ENCODE measurements at places on chromosomes 1 and 21.
A peak's percentile ranks its signal among the peaks of the same experiment; 100 is the strongest.

- DNase-seq: no peak
Measured at GRCh38 chr1:53511933-53512806, 53.0 kb downstream of the DMRTB1 start.

DNA sequence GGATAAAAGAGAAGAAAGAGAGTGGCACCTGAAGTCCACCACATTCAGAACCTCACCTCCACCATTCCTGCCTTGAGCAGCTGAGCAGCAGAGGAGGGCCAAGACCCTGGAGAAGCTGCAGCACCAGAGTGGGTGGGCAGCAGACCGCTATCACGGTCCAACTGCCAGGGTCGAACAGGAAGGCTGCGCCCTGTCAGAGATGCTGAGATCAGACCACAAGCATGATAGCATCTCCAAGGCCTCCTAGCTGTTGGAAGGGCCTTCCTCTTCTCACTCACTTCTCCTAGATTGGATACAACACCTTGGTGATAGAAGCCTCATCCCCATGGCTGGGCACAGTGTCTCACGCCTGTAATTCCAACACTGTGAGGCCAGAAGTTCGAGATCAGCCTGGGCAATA lies 12.1 kb upstream of the SLC45A3 start:
- DNase-seq: no peak

DNA sequence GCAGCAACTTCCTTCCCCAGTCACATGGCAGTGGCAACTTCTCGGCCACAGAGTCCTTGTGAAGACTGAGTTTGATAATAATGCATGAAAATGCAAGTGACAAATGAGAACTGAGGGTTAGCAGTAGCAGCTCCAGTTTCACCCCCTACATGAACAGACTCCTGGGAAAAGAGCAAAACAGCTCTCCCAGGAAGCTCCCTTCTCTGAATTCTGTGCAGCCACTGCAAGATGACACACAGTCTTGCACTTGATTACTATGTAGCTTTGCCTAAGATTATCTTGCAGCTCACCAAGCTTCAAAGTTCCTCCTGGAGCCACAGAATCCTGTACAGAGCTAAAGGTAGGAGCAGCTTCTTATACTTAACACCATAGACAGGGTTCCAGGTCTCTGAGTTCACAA lies 4.7 kb downstream of the PGBD5 start:
- DNase-seq: no peak

- peak; percentile 53 for DNase-seq
Measured at GRCh38 chr1:166730299-166730888, 108.9 kb upstream of the POGK start.

GRCh38 chr1:1910033-1910465 lies 5.0 kb upstream of the CALML6 start:
- no peak for DNase-seq

DNA sequence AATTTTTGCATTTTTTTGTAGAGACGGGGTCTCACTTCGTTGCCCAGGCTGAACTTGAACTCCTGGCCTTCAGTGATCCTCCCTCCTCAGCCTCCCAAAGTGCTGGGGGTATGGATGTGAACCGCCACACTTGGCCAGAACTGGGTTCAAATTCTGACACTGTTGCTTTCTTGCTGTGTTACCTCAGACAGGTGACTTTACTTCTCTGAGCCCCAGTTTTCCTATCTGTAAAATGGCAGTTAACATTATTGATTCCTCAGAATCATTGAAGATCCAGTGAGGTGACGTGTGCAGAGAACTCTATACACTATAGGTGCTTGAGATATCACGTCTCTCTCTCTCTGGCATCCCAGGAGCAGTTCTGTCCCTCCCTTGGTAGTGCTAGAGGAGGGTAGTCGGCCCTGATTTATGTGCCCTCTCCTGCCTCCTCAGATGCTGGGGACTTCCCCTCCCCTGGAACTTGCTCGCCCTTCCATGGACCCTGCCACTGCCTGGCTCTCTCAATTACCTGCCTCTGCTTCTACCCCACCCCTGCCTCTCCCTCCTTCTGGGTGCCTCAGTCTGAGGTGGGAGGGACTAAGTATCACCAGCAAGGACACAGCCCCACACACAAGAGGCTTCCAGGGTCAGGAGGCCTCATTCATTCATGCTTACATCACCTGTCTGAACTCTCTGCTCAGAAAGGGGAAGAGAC lies 2.8 kb upstream of the HPCA start:
- DNase-seq: no peak

GRCh38 chr1:210598135-210598652 lies 269.5 kb downstream of the HHAT start:
- DNase-seq: no peak

DNA sequence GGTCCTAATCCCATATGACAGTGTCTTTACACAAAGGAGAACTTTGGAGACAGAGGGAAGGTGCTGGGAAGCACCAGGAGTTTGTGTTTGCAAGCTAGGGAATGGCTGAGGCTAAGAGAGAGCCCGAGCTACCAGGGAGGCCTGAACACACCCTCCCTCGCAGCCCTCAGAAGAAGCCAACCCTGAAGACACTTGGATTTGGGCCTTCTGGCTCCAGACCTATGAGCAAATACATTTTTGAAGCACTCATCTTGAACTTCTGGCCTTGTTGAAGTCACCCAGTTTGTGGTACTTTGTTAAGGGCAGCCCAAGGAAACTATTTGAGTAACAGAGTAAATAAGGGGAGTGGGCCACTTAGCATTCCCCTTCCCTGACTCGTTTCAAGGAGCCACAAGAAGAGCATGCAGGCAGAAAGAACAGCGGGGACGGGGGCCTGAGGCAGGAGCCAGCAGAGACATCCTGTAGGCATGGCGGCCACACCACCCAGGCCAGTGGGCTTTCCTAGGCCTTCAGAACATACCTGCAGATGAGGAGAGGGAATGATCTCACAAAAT lies 13.2 kb upstream of the QSOX1 start:
- no peak for DNase-seq

- DNase-seq: no peak
Measured at GRCh38 chr21:46442938-46443337, 15.8 kb upstream of the DIP2A start.

- DNase-seq: no peak
Measured at GRCh38 chr1:240621249-240621648, 9.3 kb upstream of the GREM2 start.

GRCh38 chr1:228647523-228648444 lies 87.5 kb upstream of the RHOU start:
- DNase-seq: peak; percentile 24

GRCh38 chr1:108556499-108556898 lies 3.4 kb upstream of the EEIG2 start:
- DNase-seq: no peak

DNA sequence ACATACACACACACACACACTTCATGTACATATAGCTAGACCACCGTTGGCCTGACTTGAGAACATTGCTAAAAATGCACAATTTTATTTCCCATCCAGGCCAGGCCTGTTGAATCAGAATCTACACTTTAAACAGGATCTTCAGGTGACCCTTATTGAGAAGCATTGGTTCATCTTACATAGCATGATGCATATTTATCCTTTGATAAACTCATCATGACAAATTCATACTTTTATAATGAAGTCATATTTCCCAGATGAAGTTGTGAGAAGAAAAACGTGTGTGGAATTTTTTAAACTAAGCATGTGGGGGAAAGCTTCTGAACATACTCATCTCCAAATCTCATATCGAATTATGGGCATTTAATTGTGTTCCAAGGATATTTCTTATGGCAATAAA lies 877.7 kb downstream of the MRPL39 start:
- no peak for DNase-seq

- DNase-seq: no peak
Measured at GRCh38 chr1:90413519-90413918, 303.6 kb downstream of the BARHL2 start.

- DNase-seq: peak; percentile 49
Measured at GRCh38 chr1:151058692-151059091, 730 bp downstream of the CDC42SE1 start.

- no peak for DNase-seq
Measured at GRCh38 chr1:40750451-40750908, 33.1 kb upstream of the KCNQ4 start.

DNA sequence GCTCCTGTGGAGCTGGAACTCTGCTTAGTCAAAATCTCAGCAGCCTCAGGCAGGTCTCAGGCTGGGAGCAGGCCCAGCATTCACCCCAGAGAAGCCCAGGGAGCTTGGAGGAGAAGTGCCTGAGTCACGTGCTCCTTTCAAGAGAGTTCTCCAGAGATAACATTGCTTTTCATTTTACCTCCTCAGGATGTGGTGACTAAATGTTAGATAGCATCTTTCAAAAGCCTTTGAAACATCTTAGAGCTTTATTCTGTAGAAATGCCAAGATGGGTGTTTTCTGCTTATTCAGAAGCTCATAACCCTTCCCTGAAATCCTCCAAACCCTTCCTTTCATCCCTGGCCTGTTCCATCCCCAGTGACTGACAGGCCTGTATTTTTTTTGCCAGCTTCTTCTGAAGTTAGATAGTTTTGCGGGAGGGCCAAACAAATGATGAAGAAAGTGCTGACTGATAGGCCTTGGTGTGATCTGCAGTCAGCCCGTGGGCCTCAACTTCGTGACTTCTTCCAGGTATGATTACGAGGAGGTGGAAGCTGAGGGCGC lies 58.0 kb downstream of the PGM1 start:
- DNase-seq: no peak

DNA sequence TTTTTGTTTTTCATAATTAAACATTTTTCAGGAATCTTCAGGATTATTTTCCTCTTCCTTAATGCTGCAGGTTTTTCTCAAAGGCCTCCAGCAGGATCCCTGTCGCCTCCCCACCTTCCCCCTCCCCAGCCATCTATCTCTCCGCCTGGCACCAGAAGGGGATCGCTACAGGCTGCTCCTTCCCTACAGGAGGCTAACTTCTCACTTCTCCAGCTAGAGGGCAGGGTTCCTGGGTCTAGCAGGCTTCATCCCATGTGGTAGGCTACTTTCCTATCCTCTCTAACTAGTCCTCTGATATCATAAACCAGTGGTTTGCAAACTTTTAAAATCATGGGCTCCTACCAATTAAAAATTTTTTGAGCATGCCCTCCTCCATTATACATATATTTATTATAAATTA lies 104.1 kb downstream of the KCNN3 start:
- DNase-seq: peak; percentile 47

- no peak for DNase-seq
Measured at GRCh38 chr1:59186656-59187055, 110.2 kb upstream of the FGGY start.

All from Karpas-422 (cell line).